ENCODE measurements at places on chromosomes 12 and 14.

DNA sequence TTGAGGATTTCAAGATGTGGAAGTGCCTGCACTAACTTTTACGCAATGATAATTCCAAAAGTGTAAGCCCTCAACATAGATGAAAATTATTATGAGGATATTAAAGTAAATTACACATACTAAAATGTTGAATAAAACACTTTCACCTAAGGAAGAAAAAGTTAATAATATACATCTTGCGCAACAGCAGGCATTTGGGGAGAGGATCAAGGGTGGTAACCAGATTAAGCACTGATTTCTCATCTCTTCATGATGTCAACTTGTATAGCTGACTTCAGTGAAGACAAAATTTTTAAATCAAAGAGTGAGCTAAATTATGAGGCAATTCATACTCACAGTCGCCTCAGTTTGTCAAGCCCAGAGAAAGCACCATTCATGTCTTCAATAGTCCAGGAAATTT, 33.8 kb downstream of the LRIG3 start:
- no peak for DNase-seq

- no peak for DNase-seq
Observed at GRCh38 chr14:65206078-65206447, 103.7 kb upstream of the MAX start.

- no peak for DNase-seq
Observed at GRCh38 chr12:43848226-43848507, 12.3 kb downstream of the TMEM117 start.

GRCh38 chr14:69808919-69809808, 12.1 kb upstream of the SLC10A1 start:
- DNase-seq, result no peak

DNA sequence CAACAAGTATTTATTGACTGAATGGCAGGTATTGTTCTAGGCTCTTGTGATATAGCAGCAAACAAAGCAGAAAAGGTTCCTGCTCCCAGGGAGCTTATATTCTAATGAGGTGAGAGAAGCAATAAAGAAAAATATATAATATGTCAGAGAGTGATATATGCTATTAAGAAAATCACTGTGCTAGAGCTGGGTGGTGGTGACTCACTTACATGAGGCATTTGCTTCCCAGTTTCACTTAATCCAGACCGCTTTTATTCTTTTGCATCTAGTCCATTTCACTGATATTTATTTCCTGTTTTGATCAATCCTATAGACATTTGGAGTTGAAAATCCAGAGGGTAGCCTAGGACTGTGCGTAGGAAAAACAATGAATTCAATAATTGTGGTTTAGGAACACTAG, 17.5 kb downstream of the TRHDE start:
- DNase-seq, result no peak

- peak; percentile 42 for DNase-seq
Observed at GRCh38 chr12:104219908-104220404, 4.4 kb downstream of the TXNRD1 start.

- DNase-seq, result no peak
Observed at GRCh38 chr14:85483037-85483436, 46.9 kb upstream of the FLRT2 start.

DNA sequence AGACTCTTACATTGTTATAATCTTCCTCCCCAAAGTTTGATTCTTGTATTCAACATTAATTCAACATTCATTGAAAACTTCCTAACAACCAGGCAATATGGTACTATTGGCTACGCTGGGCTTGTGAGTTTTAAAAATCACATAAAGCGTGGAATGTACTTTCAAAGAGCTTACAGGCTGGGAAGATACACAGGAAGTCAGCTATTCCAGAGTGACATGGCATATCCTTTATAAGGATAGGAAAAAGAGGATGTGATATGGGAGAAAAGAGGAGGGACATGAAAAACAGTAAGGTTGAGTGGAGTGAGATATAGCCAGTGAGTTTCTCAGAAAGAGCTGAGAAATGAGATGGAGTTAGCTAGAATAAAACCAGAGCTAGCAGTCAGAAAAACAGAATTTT, 103.6 kb upstream of the ATF7IP start:
- no peak for DNase-seq

DNA sequence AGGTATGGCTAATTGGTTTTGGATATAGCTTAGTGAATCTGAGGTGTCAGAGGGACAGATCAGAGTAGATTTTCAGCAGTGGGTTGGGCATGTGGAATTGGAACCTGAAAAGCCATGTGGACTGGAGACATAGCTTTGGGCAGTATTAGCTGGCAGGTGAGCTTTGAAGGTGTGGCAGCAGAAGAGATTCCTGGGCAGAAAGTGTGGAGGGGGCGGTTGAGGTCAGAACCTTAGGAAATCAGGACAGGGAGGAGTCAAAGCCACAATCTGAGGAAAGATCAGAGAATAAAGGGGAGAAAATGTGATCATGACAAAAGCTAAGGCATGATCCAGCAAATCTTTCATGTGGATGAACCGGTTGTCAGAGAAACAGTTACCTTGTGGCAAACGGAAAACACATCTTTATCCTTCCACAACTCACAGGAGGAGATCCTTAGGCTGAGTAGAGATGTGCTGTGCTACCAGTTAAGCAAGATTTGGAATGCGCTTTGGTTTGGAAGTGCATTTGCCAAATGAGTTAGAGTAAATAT, 56.4 kb downstream of the PTGER2 start:
- no peak for DNase-seq

GRCh38 chr12:132561427-132562156, 48.8 kb downstream of the LRCOL1 start:
- DNase-seq, result no peak

DNA sequence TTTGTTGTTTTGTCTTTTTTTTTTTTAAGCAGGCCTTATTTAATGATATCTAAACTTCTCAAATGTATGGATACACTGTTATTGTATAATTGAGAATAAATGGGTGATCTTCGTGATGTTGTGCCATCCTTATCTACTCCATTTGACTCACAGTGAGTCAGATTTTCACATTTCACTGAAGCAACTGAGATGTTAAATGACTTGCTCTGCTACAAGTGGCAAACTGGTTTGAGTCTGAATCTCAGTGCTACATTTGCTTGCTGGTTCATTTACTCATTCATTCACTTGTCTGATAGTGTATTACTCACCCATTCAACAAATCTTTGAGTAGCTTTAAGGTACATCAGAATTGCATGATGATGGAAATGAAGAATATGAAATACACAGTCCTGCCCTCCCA, 2.6 kb downstream of the KIAA0586 start:
- no peak for DNase-seq

- DNase-seq, result no peak
Observed at GRCh38 chr12:45732250-45732649, 2.7 kb downstream of the ARID2 start.

DNA sequence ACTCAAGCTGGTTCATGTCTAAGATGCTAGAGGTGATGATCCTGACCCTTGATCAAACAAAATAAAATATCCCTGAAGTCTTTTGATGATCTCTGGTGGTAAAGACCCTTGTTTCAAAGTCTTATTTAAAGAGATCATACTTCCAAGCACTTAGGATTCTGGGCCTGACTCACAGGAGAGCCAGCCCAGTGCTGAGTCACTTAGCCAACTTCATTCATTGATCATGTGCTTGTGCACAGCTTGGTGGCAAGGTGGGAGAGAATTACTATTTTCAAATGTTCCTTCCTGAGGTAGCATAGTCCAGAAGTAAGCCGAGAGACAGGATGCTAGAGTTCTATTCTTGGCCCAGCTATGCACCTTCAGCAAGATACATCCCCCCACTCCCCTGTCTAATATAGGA, 40.6 kb downstream of the SCN8A start:
- DNase-seq, result no peak

DNA sequence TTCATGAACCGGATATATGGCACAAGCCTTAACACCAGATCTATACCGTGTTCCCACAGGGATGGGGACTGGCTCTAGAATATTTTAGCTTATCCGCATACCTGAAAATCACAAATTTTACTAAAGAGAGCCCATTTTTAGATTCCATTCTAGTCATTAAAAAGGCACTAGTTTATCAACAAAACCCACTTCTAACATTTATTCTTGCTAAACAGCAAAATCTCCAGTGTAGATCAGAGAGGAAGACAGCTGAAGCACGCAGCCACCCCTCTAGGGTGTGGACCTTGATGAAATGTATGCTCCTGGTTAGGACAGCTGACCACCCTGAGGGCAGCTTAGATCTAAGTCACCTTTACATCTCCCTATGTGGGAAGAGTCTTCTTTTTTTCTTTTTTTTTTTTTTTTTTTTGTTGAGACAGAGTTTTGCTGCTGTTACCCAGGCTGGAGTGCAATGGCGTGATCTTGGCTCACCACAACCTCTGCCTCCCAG, 62.4 kb downstream of the EID3 start:
- no peak for DNase-seq

DNA sequence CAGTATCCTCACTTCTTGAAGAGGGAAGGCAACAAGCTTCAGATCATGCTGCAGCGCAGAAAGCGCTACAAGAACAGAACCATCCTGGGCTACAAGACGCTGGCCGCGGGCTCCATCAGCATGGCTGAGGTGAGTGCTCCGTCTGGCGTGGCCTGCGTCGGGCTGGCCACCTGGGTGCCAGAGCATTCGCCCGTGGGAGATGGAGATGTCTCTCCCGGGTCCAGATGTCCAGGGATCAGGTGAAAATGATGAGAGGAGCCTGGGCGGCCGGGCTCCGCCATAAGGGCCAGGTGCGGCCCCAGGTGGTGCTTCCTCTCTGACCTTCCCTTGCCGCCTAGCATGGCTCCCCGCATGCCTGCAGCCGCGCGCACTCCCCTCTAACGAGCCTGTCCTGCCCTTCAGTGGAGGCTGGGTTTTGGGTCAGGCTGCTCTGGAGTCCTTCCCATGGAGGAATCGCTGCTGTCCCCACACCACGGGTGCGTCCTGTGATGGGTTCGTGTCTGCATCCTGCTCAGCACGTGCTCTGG, 40.6 kb downstream of the PACS2 start:
- no peak for DNase-seq

DNA sequence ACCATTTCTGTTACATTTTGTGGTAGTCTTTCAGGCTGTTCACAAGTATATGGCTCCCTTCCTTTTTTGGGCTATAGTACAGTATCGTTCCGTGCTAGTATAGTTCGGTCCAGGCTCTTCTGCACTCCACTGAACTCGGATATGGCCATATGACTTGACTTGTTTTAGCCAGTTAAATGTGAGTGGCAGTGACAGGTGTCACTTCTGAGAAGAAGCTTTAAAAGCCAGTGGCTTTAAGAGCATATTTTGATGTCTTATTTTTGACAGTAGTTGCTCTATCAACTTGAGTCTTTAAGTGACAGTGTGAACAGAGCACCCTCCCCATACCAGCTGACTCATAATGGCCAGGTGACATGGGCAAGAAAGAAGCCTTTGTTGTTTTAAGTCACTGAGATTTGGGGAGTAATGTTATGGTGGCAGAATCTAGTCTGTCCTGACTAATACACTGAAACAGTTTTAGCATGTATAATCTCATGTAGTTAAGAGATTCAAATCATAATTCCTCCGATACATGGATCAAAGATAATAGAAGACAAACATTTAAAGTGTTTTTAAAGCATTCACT, 64.6 kb downstream of the ANO4 start:
- DNase-seq, result no peak

- no peak for DNase-seq
Observed at GRCh38 chr12:92134638-92135274, 10.9 kb downstream of the BTG1 start.

DNA sequence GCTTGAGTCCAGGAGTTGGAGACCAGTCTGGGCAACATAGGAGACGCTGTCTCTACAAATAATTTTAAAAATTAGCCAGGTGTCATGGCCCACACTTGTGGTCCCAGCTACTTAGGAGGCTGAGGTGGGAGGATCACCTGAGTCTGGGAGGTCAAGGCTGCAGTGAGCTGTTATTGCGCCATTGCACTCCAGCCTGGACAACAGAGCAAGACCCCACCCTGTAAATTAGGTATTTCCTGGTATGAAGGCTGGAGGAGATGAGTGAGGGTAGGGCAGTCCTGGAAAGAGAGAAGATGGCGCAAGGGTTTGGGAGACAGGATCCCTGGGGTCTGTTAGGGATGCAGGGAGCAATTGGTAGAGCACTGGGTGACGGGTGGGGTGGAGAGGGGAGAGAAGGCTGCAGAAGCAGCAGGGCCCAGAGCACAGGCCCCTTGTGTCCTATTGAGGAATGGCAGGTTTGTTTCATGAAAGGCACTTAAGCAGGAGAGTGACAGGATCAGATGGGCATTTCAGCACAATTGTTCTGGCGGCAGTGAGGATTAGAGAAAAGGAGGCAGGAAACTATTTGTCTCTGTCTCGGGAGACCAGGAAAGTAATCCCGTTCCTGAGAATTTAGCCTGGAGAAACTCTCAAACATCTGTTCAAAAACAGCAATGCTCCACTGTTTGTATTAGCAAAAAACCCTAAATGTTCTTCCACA, 47.2 kb upstream of the KTN1 start:
- DNase-seq, result no peak

GRCh38 chr12:26750531-26751175, 82.3 kb downstream of the ITPR2 start:
- DNase-seq, result no peak

GRCh38 chr12:50061171-50061570, 3.8 kb downstream of the ASIC1 start:
- DNase-seq, result no peak

GRCh38 chr12:84073401-84073800, 839.2 kb downstream of the SLC6A15 start:
- no peak for DNase-seq

GRCh38 chr12:4444031-4444430, 1.6 kb downstream of the FGF6 start:
- DNase-seq, result no peak

GRCh38 chr14:104282332-104283196, 144.2 kb downstream of the KIF26A start:
- DNase-seq, result no peak

DNA sequence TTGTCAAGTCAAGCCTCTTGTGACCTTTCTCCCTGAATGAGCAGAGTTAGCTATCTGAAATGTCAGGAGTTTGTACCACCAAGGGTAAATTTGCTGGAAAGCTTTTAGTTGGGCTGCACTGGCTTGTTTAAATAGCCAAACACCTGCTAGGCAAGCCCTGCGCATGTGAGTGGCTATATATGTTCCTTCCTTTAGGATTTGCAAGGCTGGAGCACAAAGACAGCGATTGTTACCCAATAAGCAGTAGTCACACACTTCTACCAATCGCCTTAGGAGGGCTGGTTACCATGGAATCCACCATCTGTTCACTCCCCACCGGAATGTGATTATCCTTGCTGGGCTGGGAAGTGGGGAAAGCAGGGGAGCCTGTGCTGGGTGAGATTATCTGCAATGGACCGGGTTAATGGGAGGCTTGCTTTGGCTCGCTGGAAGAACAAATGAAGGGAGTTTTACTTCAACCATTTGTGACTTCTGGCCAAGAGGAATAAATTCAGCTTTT, 102.5 kb downstream of the FGD4 start:
- DNase-seq, result no peak

- no peak for DNase-seq
Observed at GRCh38 chr12:69028941-69029729, 96.2 kb upstream of the CPM start.

Measured in activated CD4-positive, alpha-beta T cell treated with anti-CD3 and anti-CD28 coated beads, Interleukin-2, amount 50 U/mL, for 1 hour (primary cell).